ENCODE measurements at places on chromosomes 7 and 10.

DNA sequence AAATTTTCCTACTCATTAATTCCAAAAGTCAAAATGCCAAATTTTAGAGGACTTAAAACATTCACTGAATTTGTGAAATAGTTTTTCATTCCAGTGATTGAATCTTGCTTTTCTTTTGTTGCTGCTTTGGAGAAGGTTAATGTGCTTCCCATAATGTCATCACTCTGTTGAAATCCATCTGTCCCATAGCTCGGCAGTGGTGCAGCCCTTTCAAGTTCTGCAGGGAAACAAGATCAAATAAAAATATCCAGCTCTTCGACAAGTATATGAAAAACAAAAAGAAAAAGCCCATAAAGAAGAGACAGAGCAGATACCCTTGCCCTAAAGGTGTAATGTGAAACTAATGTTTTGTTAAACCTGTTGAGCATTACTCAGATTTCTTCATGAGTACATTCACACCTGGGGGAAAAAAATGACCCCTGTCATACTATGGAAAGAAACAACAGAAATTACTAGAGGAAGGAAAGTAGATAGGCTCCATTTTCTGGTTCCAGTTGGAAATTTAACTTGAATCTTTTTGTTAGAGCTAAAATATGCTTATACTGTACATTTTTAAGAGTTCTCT is 35.1 kb downstream of the AGR3 start:
- no peak for DNase-seq

DNA sequence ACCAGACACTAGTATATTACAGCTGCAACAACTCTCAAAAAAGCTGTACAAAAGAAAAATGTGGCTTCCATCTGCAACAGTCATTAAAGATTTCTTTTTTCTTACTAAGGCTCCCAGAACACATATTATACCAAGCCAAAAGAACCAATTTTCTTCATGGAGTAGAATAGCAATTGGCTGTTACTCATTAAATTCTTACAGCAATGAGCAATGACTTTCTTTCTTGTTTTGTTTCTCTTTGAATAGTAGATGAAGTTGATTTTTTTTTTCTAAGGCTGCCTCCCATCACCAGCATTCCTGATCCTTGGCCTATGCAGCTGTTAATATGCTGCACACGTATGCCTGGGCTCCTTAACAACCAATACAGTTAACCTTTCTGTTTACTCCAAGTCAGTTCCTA is 36.6 kb upstream of the SPOCK2 start:
- DNase-seq = no peak

GRCh38 chr10:26423722-26424121 is 14.4 kb upstream of the APBB1IP start:
- no peak for DNase-seq

DNA sequence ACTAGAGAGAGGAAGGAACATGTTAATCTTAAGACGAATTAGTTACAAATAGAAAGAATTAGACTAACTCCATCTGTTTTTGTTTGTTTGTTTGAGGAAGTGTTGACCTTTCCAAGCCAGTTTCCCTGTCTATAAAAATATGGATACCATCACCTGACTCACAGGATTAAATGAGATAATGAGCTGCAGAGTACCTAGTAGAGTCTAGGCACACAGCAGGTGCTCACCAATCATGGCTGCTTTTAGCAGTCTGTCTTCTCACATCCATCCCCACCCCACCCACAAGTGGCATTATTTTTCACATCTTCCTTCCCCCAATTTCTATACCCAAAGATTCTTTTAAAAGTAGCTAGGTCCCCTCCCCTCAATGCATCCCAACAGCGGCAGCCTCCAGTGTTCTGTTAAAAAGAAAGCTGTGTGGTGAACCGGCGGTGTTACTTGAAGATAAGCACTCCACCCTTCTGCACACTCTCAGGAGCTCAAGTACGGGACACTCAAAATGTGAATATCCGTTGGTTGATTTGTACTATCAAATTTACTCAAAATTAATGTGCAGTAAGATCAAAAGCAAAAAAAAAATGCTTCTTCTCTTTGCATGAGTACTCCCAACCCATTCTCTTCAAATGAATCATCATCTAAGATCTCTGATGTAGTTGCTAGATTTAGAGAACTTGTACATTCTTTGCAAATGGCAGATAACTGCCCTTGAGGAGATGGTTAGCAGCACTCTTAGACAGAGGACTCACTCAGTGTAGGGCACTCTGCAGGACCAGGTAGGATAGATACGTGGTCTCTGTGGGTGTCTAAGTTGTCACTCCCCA is 145.4 kb upstream of the ASAH2 start:
- DNase-seq = no peak

DNA sequence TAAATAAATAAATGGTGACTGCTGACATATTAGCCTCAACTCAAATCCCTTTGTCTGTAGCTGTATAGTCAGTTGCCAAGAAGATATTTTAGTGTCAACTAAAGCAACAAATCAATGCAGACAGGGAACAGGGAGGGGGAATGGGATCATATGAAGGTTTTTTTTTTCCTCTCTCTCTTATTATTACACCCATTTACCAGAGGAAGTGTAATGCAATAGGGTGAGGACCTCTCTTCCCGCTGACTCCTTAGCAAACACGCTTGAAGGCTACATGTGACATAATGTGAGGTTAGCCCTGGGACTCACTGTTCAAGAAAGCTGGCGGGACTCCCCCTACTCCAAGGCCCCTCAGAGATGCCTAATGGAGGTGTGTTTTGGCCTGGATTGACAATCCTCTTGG is 88.2 kb downstream of the CHRM2 start:
- DNase-seq = no peak

- DNase-seq = peak; percentile 66
Measured at GRCh38 chr10:18610517-18610916, 40.9 kb downstream of the NSUN6 start.

DNA sequence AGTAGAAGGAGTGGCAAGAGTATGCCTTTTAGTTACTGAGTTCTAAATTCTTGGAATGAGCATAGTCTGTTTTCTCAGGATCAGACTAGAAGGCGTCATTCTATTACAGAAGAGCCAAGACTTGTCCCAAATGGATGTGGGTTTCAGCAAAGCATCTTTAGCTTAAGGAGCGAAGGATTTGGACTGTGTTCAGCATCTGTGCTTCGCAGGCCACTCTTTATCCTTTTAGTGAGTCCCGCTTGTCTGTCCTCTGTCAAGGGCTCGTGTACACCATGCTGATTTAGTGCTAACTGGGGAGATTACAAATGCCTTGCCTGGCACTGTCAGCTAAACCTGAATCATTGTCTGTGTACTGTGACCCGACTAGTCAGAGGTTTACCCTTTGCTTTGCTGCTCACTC is 465.7 kb downstream of the AUTS2 start:
- DNase-seq = no peak

DNA sequence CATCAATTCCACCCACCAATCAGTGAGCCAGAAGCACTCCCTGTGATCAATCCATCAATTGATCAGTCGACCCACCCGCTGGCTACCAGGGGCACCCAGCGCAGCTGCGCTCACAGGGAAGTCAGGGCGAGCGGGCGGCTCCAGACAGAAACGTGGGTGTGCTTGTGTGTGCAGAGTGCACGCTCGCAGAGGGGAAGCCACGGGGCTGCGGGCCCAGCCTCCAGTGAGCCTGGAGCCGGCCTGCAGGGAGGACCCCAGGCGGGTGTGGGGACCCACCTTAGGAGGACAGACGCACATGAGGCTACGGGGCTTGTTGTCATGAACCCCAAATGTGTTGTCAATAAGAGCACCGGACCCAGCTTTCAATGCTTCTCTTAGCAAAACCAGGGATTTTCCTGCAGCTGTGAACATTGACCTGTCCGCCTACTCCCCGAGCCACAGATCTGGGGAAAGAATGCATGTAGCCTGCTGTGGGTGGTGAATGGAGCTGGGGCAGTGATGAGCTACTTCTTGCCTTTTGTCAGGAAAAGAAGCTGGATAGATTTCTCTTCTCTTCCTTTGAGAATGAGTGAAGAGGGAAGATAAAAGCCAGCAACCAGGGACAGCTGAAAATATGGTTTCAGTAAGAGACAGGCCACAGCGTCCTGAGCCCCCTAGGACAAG is 497.8 kb downstream of the DNAJB6 start:
- no peak for DNase-seq

DNA sequence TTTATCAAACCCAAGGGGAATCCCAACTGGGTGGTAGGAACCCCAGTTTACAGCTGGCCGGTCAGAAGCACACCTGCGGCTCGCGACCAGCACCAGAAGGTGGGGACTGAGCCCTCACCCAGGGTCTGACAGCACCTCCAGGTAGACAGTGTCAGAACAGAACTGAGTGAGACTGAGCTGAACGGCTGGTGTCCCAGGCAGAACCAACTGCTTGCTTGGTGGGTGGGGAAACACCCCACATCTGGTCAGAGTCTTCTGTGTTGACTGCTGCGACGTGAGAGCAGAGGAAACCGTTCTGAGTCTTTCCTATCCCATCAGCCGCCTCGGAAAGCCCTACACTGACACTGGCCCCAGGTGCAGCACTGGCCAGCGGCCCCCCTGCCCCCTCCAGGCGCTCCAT is 160.7 kb downstream of the MAD1L1 start:
- no peak for DNase-seq

GRCh38 chr7:92767437-92767836 is 68.9 kb downstream of the CDK6 start:
- DNase-seq = no peak

DNA sequence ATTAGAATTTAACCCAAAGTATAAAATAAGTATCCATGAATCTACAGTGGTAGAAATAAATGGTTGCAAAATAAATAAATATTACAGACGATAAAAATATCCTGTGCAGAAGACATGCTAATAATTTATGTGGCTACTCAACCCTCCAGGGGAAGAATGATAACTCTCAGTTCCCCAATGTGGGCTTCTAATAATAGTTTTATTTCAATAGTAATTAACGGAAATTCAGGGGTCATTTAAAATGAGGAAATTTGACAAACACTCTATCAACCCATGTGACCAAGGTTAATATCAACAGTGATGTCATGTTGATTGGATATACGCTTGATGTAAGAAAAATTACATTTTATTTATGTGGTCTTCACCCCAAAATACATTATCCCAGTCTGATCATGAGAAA is 1082.6 kb upstream of the LRRTM3 start:
- no peak for DNase-seq

- no peak for DNase-seq
Measured at GRCh38 chr7:156389116-156389692, 251.4 kb upstream of the RNF32 start.

- no peak for DNase-seq
Measured at GRCh38 chr7:88278881-88279280, 27.8 kb downstream of the STEAP4 start.

GRCh38 chr7:16365177-16365576 is 56.2 kb downstream of the CRPPA start:
- no peak for DNase-seq

DNA sequence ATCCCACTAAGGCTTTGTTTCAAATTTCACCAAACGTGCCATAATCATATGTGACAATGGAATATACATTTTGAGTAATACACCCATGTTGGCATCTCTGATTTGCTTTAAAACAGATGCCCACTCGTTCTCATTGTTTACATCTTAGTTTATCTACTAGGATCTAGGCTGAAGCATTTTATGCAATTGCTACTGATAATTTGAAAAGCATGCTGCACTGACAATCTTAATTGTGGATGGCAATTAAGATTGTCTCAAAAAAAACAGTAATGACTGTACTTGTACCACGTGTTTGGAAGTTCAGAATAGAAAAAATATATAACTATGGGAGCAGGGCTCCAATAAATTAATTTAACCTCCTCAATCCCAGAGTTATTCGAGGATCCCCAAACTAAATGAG is 136.8 kb downstream of the CRPPA start:
- DNase-seq = no peak

All from retinal pigment epithelial cell (primary cell).